ENCODE measurements at places on chromosomes 2 and 18.

- no peak for DNase-seq
These were observed 47.4 kb downstream of the VWA3B start for GRCh38 chr2:98134172-98135005.

DNA sequence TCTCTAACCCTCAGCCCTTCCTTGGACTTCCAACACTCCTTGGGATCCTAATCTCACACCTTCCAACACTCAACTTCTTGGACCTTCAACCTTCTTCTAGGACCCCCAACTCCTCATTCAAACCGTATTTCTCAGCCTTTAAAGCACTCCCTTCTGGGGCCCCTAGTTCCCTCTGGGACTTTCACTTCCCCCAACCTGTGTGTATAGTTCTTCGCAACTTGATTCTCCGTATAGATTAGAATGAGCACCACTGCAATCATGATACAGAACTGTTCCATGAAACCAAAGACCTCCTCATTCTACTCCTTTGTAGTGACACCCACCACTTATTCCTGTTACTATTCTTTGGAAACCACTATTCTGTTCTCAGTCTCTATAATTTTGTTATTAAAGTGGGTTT is 62.0 kb upstream of the NFU1 start:
- no peak for DNase-seq

DNA sequence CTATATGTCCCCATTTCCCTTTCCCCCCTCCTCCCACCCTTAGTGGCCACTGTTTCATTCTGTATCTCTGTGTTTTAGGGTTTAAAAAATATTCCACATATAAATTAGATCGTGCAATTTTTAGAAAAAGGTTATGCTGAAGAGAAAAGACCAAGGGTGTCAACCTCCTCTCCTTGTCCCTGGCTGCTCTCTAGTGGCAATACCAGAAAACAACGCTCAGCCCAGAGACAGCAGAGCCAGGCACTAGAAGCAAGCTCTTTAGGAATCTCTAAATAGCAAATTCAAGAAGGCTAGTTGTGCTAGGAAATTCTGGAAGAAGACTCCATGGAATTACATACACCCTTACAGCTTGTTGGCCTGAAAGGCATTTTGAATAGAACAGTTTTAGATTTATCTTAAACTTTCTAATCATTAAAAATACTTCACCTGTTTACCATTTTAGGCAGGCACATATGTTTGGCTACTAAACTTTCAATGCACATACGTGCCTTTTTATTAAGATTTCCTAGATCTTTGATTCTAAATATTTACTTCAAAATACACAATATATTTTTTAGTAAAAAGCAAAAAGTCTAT is 35.1 kb upstream of the RASGRP3 start:
- DNase-seq: no peak

GRCh38 chr2:10535703-10536102 is 87.6 kb upstream of the ODC1 start:
- peak; percentile 53 for DNase-seq

- DNase-seq: no peak
These were observed 13.8 kb upstream of the DSC3 start for GRCh38 chr18:31056296-31056695.

- DNase-seq: no peak
These were observed 197.7 kb downstream of the UBE2E3 start for GRCh38 chr2:181178130-181178529.

DNA sequence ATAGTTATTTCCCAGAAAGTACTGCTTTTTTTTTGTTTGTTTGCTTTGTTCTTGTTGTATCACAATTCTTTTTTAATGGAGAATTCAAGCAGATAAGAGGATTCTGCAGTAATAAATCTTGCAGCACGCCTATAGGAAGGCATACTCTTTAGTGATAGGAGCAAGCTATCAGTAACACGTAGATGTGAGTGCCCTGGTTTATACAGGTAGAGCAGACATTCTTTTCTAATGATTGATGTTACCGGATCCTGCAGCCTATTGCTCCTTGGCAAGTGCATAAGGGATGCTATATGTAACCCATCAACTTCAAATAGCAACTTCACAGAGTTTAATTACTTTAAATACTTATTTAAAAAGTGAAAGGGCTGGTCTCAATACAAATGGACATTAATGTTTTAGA is 834.2 kb upstream of the GCFC2 start:
- no peak for DNase-seq

- no peak for DNase-seq
These were observed 101.1 kb downstream of the ZFP36L2 start for GRCh38 chr2:43125090-43125998.

DNA sequence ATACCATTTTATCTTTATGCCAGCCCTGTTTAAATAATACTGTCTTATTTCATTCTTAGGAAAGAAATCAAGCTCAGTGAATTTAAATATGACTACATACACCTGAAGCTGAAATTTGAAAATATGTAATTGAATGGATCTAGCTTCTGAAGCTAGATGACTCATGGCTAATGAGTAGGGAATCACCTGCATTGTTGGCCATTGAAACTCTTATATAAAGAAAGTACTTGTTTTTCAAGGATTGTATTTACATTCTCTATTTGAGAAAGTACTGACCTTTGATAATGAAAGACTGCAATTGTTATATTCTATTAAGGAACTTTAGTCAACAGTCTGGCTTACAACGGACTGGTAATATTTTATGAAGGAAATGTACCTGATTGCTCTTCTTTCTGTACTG is 346.7 kb upstream of the LRATD1 start:
- no peak for DNase-seq

DNA sequence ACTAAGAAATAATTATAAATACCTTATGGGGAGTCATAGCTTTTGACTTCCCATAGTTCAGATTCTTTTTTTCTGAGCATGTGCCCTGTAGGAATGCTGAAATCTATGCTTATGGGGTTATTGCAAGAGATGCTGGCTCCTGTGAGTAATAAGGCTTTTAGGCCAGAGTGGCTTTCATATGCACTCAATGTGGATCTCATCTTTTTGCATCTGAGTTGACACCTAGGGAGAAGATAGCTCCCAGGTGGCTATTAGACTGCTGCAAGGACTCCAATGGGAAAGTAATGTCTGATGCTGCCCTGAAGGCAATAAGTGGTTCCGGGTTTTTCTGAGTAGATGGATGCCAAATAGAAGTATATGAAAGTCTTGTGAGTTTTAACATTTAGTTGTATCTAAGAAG is 21.0 kb downstream of the DNAH6 start:
- DNase-seq: no peak
